ENCODE measurements at places on chromosomes 4 and X. TPM values are rescaled to one million over a fixed set of nuclear protein-coding genes. Genes with fewer than 3 reads are reported as not detected.

The AGA gene
- polyA plus RNA-seq, result 21.9 TPM

DNA sequence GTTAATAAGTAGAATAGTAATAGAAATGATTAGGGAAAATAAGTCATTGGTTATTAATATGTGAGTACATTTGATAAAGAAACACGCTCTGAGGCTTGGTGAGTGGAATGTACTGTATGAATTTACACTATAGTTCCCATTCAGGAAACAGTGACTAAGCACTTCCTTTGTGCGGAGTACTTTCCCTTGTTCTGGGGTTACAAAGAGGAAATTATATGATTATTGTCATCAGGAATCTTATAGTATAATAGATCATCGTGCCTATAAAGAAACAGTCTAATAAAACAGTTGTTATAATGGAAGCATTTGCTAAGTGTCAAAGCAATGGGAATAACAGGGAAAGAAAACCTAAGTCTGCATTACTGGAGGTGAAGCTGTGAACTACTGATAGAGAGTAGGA, 138.0 kb downstream of the RPA4 start:
- DNase-seq, result no peak

DNA sequence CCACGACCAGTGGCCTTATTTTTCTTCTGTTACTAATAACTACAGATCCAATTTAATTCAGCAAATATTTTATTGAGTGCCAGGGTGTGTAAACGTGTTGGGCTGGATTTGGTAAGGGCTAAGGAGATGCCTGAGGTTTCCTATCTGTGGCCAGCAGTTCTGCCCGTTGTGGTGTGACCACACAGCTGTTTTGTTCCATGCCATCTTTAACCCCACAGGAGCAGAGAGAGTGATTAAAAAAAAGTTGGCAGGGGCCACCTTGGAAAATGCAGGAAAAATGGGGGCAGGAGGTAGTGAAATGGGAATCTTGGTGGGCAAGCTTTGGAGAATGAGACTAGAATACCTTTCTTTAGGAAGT, 1.1 kb downstream of the PLAC8 start:
- DNase-seq, result no peak

DNA sequence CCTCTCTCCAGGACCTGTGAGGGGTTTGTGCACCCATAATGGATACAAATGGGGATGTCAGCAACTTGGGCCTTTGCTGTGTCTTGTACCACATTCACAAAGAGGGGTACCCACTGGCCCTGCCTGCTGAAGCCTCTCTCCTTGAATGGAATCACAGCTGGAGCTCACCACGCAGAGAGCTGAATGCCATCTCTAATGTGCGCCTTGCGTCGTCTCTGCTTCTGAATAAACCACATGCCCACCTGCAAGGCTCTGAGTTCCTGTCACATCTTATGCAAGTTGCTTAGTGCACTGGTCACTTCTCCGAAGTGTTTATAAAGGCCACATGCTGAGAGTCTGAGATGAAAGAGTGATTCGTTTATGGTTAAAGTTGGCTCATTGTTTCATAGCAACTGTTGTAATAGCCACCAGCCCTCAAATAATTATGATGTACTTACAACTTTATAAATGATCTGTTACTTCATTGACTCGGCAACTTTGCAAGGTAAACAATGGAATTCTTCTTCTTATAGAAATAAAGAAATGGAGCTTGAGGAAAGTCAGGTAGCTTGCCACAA, 6.2 kb upstream of the PUDP start:
- DNase-seq, result no peak

- no peak for DNase-seq
Observed at GRCh38 chrX:19334945-19335626, 8.6 kb upstream of the PDHA1 start.

The REPS2 gene
- polyA plus RNA-seq, result 2.1 TPM

The HMX1 gene
- polyA plus RNA-seq, result not detected

DNA sequence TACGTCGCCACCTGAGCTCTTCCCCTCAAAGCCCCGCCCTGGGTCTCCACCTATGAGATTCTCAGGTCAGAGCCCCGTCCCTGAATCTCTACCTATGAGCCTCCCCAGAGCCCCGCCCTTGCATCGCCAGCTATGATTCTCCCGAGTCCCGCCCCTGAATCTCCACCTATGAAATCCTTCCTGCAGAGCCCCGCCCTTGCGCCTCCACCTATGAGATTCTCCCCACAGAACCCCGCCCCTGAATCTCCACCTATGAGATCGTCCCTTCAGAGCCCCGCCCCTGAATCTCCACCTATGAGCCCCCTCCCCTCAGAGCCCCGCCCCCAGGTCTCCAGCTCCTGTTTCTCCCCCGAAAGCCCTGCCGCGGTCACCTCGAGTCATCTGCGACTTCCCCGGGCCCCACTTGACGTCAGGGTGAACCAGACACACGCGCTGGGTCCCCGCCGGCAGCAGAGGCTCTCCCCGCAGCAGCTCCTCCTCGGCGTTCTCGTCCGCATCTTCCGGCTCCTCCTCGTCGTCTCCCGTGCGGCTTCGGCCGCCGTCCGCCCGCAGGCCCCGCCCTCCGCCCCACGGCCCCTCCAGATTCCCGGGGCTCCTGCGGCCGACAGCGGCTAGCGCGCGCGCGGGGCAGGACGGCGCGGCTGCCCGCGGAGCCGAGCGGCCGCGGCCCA, 393 bp downstream of the GTPBP6 start:
- peak; percentile 99 for DNase-seq

GRCh38 chrX:20665481-20665880, 398.8 kb upstream of the RPS6KA3 start:
- DNase-seq, result no peak

The FBXL5 gene
- 104 TPM for polyA plus RNA-seq

DNA sequence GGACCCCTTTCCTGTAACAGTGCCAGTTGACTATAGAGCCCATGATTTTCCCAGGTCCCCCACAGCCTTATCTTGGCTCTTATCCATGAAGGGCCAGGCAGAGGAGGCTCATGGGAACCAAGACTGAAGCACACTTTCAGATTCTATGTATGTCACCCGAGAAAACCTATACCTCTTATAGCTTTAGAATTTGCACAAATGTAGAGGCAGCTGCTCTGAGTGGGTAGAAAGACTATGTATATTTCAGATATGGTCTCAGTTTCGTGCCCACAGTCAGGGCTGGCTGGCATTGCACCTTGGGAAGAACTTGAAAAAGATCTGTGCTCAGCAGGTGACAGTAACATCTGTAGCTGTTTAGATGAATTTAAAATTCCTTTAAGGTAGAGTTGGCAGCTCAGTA, 8.3 kb upstream of the LNX1 start:
- no peak for DNase-seq

DNA sequence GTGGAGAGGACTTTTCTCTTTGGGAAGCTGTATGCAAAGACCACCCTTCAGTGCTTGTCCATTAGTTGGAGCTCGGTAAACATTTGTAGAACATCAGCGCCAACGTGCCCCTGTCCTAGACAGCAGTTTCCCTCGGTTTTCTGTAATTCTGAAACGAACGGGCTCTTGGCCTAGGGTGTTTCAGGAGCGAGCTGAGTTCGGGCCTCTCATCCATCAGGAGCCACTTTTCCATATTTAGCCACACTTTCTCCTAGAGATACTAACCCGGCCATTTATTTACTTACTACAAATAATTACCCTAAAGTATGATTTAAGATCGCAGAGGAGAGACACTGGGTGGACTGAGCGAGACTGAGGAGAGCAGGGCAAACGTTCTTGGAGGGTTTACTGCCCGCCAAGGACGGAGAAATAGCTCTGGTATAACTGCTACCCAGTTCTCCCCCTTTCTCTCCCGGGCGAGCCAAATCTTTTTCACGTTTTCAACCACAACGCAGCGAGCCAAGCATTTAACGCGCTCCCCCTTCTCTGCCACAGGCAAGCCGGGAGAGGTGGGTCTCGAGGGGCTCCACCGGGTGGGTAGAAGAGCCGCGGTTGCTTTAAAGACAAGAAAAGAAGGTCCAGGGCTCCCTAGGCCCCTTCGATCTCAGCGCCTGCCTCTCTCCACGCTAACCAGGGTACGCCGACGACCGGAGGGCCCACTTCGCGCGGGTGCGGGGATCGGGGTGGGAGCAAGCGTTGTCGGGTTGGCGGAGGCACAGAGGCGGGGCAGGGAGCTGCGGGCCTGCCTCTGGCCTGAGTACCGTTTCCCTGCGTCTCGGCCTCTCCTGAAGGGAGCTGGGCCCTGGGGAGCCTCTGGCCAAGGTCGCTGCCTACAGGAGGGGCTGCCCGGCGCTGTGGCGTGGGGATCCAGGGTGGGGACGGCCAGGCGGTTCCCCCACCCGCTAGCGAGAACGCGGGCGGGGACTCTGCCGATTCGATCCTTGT, 10.8 kb upstream of the PITX2 start:
- no peak for DNase-seq

All from ovary (tissue), 10 donors.